Thoracic aorta (tissue), 2 donors: ENCODE measurements at places on chromosomes 4 and X.

- no peak for DNase-seq
Measured at GRCh38 chrX:7946960-7947359, 19.7 kb upstream of the PNPLA4 start.

GRCh38 chr4:26529479-26529878, 39.2 kb upstream of the CCKAR start:
- DNase-seq = no peak

DNA sequence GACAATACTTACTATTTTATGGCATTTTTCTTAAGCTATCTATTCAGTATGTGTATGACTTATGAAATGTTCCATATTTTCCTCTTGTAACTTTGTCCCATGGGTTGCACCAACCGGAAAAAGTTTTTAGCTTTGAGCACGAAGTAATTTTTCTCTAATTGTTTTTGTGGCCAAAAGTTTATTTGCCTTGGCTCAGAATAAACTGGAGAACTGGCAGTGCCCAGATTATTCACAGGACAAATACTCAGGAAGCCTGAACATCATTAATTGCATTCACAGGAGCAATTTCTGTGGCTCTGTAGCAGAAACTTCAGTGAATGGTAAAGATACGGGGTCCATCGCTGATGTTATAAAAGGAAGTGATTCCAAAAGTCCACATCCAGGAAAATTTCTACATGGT, 184.5 kb downstream of the ARHGAP10 start:
- no peak for DNase-seq

GRCh38 chr4:87529187-87529586, at the start of gene SPARCL1:
SPARCL1 (minus strand) TSS chr4:87529376; CDS start chr4:87499574, 29,802 bp downstream.
- no peak for DNase-seq

DNA sequence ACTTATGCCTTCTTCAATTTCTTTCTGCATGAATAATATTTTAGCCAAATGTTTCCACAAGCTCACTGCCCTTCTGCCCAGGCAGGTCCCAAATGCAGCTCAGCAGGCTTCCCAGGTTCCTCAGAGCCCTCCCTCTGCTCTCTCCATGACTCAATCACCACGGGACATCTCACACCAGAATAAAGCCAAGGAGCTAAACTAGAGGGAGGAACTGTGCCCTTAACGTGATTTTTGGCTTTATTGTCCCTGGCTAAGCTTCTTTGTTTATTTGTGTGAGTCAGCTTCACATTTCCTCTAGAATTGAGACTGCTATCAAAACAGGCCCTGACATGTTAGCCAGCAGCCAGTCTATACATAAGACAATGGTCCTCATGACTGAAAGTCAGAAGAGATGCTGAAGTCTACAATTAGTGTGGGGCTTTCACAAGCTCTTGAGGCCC, 186.4 kb upstream of the GALNT7 start:
- DNase-seq = peak; percentile 28

- no peak for DNase-seq
Measured at GRCh38 chr4:156396534-156396933, 442.9 kb upstream of the CTSO start.

GRCh38 chr4:90174621-90175023, 47.4 kb downstream of the CCSER1 start:
- no peak for DNase-seq

- DNase-seq = no peak
Measured at GRCh38 chr4:107843391-107843790, 18.7 kb downstream of the SGMS2 start.

DNA sequence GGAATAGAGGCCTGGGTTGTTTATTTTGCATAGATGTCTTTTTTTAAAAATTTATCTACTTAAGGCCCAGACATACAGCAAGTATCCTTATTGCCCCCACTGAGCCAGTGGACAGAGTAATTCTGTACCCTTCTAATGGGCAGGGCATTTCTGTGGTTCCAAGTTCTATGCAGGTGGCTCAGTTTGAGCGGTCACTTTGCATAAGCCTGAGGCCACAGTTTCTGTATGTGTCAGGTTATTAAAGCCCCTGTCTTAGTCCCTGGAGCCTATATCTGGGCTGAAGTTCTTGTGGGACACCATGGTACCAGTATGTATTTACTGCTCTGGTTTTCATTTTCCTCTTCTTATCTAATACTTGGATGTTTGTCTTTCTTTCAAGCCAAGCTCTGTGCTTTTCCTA, 168.8 kb downstream of the MID1IP1 start:
- DNase-seq = no peak

DNA sequence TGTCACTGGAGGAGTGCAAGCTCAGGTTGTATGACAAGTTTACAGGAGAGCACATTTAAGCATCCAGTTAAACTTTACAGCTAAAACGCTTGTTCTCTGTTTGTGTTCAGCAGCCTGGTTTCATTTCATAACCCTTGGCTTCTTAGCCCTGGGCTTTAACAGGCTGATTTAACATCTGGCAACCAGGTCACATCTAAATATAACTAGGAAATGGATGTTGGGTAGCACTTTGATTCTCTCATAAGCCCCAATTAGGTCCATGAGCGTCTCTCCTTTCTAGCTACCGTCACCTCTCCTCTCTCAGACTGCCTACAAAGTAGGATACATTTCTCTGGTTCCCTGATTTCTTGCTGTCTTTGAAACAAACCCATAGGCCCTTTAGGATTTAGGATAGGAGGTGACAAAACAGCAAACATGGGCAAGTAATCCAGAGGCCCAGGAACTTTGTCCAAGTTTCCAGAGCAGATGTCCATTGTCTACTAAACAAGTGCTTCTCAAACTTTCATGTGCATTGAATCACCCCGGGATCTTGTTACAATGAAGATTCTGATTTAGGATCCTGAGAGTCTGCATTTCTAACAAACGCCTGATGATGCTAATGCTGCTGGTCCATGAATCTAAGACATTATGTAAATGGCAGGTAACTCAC, 22.5 kb downstream of the OTUD6A start:
- no peak for DNase-seq

DNA sequence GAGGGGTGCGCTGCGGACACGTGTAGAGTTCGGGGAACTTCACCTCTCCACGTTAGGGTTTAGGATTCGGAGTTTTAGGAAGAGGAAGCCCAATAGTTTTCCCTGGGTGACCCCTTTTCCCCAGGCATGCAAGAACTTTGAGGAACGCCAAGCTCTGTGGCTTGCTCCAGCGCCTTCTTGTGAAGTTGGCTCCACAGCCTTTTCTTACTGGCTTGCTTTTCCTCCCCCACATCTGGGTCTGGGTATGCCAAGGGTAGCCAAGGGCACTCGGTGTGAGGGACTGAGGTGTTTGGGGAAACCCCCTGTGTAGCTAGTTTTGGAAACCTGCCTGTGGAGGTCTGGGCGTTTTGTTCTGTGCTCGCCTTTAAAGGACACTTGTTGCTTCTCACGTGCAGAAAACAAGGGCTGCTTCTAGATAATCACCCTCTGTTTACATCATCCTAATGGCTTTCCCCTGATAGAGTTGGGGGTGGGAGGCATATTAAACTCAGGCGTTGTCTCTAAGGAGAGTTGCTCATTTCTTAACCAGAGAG, 746 bp downstream of the EDNRA start:
- no peak for DNase-seq

- no peak for DNase-seq
Measured at GRCh38 chr4:2432991-2433530, 14.3 kb downstream of the CFAP99 start.

GRCh38 chrX:9471571-9471985, 6.7 kb downstream of the TBL1X start:
- no peak for DNase-seq

GRCh38 chr4:78560296-78560963, 8.9 kb downstream of the ANXA3 start:
- no peak for DNase-seq

DNA sequence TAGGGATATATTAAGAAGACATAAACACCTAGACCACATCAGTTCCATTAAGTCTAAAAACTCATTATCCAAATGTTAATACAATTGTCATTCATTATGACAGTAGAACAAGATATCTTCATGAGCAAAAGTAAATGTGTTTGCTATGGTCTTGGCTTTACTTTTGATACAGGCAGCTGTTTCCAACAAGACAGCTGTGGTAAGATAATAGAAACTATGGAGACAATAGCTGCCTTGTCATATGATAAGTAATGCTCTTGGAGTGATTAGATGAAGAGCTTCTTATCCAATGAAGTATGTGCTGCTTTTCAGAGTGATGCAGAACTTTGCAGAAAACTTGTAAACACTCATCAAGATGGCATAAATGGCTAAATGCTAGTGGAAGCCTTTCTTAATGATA, 1066.0 kb downstream of the FSTL5 start:
- no peak for DNase-seq

DNA sequence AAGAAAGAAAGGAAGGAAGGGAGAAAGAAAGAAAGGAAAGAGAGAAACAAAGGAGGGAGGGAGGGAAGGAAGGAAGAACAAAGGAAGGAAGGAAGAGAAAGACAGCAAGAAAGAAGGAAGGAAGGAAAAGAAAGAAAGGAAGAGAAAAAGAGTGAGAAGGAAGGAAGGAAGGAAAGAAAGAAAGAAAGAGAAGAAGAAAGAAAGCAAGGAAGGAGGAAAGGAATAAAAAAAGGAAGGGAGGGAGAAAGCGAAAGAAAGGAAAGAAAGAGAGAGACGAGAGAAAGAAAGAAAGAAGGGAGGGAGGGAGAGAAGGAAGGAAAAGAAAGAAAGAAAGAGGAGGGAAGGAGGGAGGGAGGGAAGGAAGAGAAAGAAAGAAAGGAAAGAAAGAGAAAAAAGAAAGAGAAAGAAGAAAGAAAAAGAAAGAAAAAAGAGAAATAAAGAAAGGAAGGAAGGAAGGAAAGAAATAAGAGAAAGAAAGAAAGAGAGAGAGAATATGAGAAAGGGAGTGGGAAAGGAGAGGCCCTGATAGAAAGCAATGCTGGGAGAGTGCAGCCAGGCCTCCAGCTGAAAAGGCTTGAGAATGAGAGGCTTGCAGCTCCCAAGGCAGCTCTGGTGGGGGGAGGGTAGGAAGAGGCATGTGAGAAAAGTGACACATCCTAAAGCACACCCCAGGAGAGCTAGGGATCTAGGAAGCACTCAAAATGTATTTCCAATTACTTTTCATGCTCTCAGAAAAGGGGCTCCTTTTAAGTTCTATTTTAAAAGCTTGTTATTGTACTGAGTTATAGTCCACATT, 134.0 kb upstream of the ZIC3 start:
- no peak for DNase-seq

DNA sequence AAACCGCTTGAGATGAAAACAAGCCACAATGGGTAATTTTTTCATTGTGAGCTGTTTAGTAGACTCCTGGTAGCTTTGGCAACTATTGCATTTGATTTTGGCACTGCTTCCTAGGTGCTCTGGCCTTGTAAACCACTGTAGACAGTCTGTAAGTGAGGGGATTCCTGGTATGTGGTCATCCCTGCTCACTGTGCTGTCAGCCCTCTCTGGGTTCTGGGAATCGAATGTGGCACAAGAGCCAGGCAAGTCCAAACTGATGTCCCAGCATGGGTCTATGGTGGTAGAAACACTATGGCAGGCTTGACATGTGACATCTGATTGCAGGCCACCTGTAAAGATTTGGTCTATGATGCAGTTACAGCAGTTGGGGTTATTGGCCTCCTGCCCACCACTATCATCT, 2.5 kb downstream of the USP51 start:
- DNase-seq = no peak
